Activated naive CD4-positive, alpha-beta T cell treated with anti-CD3 and anti-CD28 coated beads for 36 hours (primary cell): ENCODE measurements at places on chromosomes 1 and 21. TPM values are rescaled to one million over a fixed set of nuclear protein-coding genes. Genes with fewer than 3 reads are reported as not detected.

Gene RAB25
- 1.3 TPM for total RNA-seq

DNA sequence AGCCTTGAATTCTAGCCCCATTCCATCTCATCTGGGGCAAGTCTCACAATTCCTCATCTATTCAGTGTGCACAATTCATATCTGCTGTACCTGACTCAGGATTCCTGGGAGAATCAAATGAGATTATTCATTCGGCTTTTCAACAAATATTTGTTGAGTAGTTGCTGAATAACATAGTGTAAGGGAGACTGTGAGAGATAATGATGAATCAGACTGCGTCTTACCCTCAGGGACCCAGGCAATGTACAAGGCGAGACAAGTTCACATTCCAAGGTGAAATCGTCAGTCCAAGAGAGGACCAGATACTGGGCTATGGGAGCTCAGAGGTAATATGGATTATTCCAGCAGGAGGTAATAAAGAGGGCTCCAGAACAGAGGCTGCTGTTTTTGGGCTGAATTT, 67.8 kb upstream of the SMYD2 start:
- no peak for DNase-seq

DNA sequence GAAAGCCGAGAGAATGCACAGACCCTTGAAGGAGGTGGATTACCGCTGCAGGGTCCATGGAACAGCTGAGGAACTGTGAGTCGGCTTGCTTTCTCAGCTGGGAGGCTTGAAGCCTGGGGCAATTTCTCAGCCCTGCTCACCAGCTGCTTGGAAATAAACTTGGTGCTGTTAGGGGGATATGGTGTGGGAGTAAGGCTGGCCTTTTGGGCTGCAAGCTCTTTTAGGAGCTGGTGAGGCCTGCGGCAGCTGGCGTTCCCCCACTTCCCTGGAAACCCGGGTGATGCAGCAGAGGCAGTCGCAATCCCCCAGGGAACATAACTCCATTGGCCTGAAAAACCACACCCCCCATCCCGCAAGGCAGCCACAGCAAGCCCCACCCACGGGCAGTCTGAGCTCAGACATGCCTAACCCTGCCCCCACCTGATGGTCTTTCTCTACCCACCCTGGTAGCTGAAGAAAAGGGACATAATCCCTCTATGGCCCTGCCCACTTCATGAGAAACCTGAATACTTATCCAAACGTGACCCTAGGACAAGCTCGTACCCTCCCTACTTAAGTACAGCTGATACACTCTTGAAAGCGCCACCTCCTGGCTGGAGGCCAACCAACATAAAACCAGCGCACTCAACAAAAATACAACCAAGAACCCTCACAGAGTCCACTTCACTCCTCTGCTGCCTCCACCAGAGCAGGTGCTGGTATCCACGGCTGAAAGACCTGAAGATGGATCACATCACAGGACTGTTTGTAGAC, 1995.8 kb downstream of the NCAM2 start:
- DNase-seq = no peak

Gene GJA9
- not detected for total RNA-seq

GRCh38 chr1:152870831-152871730, 7.0 kb upstream of the SMCP start:
- DNase-seq = peak; percentile 14

Gene C1orf115
- 1.1 TPM for total RNA-seq

DNA sequence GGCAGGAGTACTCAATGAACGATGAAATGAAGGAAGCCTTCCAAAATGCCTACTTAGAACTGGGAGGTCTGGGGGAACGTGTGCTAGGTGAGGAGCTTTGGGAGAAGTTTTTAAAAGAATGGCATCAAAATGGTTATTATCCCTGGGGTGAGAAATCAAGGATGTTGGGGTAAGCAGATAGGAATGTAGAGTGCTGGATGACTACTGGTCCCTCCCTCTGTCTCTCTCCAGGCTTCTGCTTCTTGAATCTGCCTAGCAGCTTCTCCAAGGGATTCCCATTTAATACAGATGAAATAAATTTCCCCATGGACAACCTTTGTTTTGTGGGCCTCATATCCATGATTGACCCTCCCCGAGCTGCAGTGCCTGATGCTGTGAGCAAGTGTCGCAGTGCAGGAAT, 19.0 kb upstream of the CASQ1 start:
- DNase-seq = no peak

Gene FOXD3
- not detected for total RNA-seq

Gene CCDC27
- total RNA-seq = not detected

Gene RGS4
- not detected for total RNA-seq

GRCh38 chr1:205920159-205920558, 23.1 kb downstream of the SLC26A9 start:
- no peak for DNase-seq

DNA sequence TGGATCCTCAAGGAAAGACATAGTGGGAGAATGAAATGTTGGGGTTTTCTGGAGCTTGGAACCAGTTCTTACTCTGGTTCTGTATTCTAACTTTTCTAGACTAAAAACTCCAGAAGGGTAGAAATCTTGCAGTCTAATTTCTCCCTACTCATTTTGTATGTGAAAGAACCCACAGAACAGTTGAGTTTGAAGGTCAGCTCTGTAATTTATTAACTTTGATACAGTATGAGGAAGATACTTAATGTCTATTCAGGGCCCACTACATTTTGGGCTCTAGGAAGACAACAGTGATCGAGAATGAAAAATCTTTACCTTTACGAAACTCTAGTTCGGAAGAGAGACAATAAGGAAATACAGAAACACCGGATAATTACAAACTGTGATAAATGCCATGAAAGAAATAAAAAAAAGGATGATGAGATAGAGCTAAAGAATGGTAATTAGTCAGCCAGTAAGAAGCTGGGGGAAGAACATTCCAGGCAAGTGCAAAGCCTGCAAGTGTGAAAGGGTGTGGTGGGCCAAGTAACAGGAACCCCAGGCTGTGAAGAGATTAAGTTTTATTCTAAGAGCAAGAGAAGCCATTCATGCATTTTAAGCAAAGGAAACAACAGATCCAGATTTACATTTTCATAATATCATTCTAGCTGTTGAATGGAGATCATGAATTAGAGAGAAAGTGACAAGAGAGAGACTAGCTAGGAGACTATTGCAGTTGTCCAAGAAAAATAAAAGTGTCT, 159.9 kb upstream of the HMCN1 start:
- DNase-seq = no peak

DNA sequence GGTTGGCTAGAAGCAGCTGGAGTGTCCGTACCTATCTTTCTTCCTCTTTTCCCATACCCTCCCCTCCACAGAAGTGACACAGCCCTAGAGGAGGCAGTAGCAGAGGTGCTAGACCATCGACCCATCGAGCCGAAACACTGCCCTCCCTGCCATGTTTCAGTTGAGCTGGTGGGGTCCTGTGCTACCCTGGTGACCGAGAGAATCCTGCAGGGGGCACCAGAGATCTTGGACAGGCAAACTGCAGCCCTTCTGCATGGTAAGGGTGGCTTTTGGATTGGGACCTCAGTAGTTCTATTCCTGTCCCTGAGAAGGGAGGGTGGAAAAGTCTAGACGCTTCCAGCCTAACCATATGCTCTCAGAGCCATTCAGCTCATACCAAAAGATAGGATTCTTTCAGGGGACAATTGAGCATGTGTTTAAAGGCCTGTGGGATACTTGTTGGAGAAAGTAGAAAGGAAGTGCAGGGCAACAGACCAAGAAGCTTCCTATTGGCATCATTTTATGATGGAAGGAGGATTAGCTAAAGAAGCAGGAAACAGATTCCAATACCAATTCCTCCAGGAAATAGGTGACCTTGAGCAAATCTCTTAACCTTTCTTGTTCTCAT, 11.7 kb upstream of the BNIPL start:
- DNase-seq = peak; percentile 91

DNA sequence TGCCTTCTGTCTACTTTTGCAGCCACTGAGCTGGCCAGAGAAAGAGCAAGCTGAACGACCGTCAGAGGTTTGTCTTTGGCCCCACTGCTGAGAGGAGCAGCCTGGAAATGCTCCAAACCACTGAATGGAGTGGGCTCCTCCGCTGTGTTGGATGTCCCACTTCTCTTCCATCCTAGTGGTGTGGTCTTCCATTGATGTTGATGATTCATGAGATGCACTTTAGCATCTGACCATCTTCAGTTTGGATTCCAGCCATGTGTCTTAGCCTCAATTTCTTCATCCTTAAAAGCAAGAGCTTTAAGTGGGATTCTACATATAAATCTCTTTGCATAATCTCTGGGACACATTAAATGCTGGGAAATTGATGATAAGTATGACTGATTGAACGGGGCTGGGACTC, 276.9 kb downstream of the SIPA1L2 start:
- no peak for DNase-seq

GRCh38 chr1:198763298-198763714, 124.5 kb downstream of the PTPRC start:
- no peak for DNase-seq

DNA sequence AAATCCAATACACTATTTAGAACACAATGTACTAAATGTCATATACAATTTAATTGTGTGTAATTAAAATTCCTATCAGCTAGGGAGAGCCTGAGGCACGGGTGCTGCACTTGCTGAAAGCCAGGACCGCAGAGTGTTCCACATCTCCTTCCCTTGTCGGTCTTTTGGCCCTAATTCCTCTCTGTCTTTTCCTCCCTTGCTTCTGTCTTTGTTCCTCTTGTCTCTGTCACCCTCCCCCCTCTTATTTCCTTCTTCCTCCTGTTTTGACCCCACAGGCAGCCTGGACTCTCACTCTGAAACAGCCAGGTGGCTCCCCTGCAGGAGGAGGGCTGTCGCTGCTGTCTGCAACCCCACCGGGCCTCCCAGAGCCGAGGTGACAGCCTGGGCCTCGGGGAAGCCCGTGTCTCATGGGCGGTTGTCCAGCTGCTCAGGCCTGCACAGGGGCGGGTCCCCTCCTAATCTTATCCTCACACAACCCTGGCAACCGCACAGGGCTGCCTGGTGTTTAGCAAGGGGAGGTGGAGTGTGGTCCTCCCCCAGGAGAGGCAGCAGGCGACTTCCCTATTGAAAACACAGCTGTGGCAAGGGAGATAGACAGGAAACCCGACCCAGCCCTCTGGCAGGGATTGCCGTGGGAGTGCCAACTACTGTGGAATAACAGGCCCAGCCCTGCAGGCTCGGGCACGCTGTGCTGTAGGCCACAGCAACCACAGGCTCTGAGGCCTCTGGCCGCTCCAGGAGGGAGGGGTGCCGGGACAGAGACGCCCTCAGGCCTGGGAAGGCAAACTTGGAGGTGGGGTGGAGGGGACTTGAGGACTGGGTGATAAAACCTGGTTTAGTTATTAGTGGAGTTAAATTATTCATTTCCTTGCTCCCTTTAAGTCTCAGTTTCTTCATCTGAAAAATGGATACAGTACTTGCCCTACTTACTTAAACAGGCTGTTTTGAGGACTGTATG, 68.8 kb upstream of the WDR26 start:
- peak; percentile 33 for DNase-seq

Gene BARHL2
- not detected for total RNA-seq

GRCh38 chr1:234699795-234700665, 90.1 kb upstream of the IRF2BP2 start:
- DNase-seq = peak; percentile 45

GRCh38 chr1:183537405-183537804, 52.9 kb downstream of the NCF2 start:
- DNase-seq = no peak

Gene NPL
- total RNA-seq = 4.6 TPM

DNA sequence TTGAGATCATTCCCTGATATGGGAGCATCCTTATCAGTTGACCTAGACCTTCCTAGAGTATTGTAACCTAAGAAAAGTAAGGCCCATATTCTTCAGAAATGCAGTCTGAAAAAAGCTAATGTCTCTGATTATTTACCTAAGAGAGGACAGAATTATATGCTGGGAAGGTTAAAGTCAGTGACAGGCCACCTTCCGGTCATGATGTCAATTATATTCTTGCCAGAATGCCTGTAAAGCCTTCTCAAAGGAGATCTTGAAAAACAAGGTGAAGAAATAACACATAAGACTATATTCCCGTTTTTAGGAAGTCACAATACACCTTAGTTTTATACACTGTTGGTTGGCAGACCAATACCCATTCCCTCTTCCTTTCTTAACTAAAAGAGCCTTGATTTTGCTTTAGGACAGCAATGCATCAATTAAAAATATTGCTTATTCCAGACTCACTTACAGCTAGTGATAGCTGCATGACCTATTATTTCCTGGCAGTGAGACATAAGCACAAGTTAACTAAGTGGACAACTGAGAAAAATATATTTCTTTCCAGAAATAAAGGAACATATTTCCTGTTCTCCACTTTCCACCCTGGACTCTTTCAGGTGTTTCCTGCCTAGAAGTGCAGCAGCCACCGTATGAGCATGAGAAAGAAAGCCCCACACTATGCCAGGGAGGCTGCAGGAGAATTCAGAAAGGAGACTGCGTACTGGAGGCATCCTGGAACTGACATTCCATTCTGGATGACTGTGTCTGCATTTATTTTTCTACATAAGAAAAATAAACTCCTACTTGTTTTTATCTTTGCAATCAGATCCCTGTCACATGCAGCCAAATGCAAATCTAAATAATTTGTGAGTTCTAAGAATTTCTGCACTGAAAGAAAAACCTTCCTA, 332.9 kb upstream of the PTBP2 start:
- DNase-seq = no peak

DNA sequence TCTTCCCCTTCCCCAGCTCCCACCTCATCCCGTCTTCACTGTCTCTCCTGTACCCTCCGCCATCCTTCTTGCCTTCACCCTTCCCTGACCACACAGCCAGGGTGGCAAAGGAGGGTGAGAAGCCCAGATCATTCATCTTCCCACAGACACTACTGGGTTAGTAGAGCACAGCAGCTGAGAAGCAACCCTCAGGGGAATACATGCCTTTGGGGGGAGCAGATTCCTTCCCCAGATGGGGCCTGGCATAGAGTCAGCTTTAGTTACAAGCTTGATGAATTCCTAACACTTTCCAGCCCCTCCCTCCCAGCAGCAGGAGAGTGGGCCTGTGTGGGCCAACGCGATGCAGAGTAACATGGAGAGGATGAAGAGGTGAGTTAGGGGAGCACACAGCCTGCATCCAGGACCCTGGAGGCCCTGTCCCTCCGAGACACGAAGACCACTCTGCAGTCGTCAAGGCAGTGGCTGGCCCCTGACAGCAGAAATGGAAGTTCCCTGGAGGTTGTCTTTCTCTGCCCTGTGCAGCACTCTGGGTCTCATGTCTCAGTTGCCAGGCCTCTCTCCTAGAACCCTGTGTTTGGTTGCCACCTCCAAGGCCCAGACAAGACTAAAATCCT, 8.8 kb upstream of the BTG2 start:
- DNase-seq = no peak

Gene SHE
- total RNA-seq = not detected

DNA sequence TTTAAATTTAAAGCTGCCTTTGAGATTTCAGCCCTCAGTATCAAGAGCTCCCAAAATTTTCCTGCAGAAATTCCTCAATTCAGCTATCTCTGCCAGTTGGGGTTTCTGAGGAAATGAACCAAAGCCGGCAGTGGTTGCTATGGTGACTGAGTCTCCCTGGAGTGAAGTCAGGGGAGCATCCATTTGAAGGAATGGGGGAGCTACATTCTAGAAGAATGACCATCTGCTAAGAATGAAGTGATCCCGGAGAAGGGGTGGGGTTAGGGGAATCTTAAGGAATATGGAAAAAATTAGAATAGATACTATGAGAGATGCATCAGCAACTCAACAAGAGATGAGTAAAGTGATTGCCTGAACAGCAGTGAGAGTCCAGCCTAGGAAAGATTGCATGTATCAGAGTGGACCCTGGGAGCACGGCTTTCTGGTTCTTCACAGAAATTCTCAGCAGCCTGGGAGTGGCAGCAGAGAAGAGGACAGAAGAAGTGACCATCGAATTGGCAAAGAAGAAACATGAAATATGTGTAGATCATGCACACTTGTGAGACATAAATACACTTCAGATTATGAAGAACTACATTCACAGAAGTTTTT, 94.7 kb downstream of the CHD1L start:
- DNase-seq = no peak

GRCh38 chr1:116498789-116499628, 71.8 kb downstream of the CD58 start:
- peak; percentile 70 for DNase-seq

GRCh38 chr1:159925719-159926078, 392 bp upstream of the TAGLN2 start:
- DNase-seq = peak; percentile 84
